CD8-positive, alpha-beta memory T cell (primary cell): ENCODE measurements at places on chromosomes 12 and 14. TPM values are rescaled to one million over a fixed set of nuclear protein-coding genes. Genes with fewer than 3 reads are reported as not detected.

- no peaks in the 10 kb centered on the region for H3K36me3 ChIP-seq
- H3K4me1 ChIP-seq = peaks cover 43% of the 10 kb centered on the region
- no peaks in the 10 kb centered on the region for H3K27me3 ChIP-seq
- no peak overlapping the region for H3K27ac ChIP-seq
- H3K4me3 ChIP-seq = no peak overlapping the region
- no peak for DNase-seq
Measured at GRCh38 chr12:52587563-52587962, 13.7 kb downstream of the KRT72 start.

GRCh38 chr14:54724676-54725325 is 157.9 kb downstream of the SAMD4A start:
- H3K36me3 ChIP-seq = no peaks in the 10 kb centered on the region
- DNase-seq = no peak
- no peaks in the 10 kb centered on the region for H3K27me3 ChIP-seq
- H3K4me1 ChIP-seq = no peaks in the 10 kb centered on the region

DNA sequence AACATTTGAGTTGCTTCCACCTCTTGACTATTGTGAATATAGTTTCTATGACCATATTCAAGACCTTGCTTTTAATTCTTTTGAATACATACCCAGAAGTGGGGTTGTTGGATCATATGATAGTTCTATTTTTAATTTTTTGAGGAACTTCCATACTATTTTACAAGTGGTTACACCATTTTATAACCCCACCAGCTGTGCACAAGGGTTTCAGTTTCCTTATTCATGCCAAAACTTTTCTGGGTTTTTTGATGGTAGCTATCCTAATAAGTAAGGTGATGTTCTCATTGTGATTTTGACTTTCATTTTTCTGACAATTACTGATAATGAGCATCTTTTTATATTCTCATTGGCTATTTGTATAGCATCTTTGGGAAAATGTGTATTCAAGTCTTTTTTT is 109.4 kb upstream of the GARIN2 start:
- DNase-seq = no peak
- no peaks in the 10 kb centered on the region for H3K4me1 ChIP-seq
- no peak overlapping the region for H3K27ac ChIP-seq
- H3K27me3 ChIP-seq = no peaks in the 10 kb centered on the region

DNA sequence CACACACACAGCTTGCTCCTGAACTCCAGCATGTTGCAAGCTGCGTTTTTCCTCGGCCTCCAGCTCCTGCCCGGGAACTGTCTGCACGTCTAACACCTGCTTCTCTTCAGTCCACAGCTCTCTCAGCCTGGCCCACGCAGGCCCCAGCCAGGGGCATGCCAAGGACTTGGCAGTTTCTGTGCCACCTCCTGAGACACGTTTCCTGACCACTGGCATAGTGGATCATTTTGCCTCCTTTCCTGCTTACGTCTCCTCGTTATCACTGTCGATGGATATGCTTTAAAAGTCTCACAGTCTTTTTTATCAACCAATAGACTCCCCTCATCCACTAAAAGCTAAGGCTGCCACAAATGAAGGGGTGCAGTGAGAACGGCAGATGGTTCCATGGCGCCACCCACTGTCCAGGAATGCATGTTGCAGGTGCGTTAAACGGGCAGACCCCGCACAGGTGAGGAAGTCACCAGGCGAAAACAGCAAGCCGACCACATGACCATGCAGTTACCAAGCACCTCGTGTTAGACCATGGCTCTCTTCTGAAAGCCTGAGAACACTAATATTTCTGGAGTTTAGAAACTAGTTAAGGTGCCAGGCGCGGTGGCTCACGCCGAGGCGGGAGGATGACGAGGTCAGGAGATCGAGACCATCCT is 14.7 kb upstream of the TEAD4 start:
- no peak overlapping the region for H3K27ac ChIP-seq
- DNase-seq = peak; percentile 59
- H3K4me3 ChIP-seq = no peak overlapping the region
- H3K4me1 ChIP-seq = no peaks in the 10 kb centered on the region
- H3K36me3 ChIP-seq = no peaks in the 10 kb centered on the region
- no peaks in the 10 kb centered on the region for H3K27me3 ChIP-seq

The CLEC9A gene
- total RNA-seq = not detected
